ENCODE measurements at places on chromosomes 1 and 21.

DNA sequence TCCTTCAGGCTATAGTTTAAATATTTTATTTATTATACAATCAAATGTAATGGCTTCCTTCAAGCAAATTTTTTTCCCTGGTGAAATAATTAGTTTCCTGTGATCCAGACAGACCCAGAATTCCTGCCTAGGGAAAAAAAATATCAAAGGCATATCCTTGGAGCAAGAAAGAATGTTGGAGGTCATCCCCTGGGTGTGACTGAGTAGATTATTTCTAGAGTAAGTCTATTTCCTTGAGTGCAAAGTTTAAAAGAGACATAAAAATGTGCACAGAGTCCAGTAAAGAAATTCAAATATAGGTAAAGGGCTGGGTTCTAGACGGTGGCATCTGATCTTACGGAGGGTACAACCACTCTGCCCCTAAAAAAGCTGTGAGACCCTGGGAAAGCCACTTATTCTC lies 32.2 kb upstream of the SAMD13 start:
- DNase-seq, result no peak

- DNase-seq, result no peak
Measured at GRCh38 chr1:156021093-156021428, 310 bp upstream of the SSR2 start.

DNA sequence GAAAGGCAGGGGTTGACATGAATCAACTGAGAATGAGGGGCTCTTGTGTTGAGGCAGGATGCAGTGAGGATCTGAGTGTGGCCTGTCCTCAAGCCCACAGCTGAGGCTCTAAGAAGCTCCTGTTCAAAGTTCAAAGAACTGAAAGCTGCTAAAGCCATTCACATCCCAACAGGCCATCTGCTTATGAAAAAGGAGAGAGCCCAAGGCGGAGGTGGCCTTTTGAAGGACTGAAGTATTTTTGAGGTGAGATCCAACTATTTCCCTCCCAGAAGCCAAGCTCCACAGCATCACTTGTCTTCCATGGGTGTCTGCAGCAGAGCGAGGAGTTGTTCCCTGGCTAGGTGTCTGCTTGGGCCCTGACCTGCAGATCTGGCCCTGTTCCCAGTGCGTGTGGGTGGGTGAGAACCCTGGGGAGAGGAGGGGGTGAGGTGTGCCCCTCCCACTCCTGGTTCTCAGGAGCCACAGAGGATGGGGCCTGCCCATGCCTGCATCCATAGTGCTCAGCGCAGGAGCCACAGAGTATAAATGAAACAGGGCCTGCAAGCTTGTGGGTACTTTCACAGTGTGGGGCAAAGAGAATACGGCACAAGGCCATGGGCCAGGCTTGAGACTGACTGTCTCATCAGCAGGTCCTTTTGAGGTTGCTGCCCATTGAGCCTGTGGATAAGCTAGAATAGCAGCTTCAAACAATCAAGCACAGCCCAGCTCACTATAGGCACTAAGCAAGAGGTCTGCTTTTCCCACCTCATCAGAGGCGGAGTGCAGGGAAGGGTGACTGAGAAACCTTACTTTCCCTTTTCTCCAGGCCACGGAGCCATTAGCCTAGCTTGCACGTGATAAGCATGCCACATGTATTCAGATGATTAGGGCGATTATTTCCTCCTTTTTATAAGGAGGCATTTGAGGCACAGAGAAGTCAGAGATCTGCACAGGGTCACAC lies 15.7 kb downstream of the REG4 start:
- no peak for DNase-seq

DNA sequence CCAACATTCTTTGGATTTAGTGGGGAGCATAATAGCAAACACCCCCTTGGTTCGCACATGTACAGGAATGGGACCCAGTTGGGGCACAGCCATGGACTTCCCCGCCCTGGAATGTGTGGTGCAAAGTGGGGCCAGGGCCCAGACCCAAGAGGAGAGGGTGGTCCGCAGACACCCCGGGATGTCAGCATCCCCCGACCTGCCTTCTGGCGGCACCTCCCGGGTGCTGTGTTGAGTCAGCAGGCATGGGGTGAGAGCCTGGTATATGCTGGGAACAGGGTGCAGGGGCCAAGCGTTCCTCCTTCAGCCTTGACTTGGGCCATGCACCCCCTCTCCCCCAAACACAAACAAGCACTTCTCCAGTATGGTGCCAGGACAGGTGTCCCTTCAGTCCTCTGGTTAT lies 21.8 kb downstream of the UQCRHL start:
- no peak for DNase-seq

DNA sequence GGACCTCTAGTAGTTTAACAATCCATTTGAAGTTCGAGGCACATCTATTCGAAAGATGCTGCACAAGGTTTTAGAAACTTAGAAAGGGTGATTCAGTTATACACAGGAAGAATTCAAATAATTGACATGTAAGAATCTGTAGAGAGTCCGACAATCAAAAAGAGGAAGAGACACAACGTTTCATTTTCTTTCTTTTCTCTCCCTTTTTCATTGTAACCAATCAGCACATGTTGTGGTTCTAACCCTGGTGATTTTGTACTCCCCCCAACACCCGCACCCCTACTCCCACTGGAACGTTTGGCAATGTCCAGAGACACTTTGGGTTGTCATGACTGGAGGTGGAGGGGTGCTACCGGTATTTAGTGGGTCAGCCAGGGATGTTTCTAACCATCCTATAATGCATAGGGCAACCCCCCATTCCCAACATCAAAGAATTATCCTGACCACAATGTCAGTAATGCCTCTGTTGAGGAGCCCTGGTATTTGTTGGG lies 4.9 kb downstream of the TGFB2 start:
- no peak for DNase-seq

DNA sequence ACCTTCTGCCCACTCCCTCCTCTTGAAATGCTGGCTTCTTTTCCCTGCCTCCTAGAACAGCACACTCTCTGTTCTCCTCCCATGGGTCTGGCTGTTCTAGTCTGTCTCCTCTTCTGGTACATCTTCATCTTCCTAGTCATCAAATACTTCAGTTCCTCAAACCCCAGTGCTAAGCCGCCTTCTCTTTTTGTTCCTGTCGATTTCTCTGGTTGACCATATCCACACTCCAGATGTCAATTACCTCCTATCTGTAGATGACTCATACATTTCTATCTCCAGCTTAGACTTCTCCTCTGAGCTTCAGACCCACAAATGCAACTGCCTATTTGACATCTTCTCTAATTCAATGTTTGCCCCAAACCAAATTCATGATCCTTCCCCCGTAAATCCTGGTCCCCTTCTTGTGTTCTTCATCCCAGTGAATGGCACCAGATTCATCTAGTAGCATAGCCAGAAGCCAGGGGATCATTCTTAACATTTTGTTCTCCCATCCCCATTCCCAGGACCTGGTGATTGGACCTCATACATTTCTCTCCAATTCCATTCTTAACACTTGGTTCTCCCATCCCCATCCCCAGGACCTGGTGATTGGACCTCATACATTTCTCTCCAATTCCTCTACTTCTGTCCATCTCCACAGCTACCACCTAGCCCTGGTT lies 35.9 kb downstream of the USP24 start:
- no peak for DNase-seq

- no peak for DNase-seq
Measured at GRCh38 chr1:15352128-15352957, 57.3 kb upstream of the EFHD2 start.

DNA sequence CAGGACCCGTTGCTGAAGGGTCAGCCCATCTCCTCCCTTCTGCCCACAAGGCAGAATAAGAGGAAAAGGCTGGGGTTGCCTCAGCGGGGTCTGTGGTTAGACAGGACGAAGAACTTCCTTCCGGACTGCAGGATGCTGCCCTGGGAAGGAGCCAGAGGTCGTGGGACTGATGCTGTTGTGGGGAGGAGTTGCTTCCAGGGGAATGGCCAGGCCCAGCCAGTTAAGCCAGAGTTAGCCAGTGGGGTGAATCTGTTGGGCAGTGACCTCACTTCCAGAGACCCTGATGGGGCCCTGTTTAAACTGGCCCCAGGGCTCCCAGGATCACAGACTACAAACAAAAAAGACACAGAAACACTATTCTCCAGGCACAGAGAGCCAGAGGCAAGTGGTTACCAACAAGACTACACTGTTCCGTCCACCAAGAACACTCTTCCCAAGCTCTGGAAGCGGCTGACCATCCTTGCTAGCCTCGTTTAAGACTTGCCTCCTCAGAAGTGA lies 13.0 kb downstream of the FAM229A start:
- no peak for DNase-seq

DNA sequence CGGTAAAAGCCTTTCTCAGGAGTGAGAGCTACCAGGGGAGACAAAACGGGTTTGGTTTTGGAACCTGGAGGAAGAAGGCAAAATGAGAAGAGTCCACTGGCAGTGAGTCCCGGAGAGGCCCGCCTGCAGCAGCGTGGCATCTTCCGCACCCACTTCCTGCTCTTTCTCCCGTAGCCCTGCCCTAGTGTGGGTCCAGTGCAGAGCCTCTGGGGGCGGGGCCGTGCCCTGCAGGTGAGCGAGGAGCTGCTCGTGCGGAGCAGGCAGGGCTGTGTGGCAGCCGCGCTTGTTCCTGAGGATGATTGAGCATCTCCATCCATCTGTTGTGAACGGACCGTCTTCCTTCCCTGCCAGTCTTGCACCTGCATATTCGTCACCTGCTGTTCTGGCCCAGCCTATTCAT lies 66.5 kb downstream of the PEX14 start:
- DNase-seq, result no peak

GRCh38 chr21:45849651-45850050 lies 131.9 kb upstream of the COL6A1 start:
- peak; percentile 3 for DNase-seq

DNA sequence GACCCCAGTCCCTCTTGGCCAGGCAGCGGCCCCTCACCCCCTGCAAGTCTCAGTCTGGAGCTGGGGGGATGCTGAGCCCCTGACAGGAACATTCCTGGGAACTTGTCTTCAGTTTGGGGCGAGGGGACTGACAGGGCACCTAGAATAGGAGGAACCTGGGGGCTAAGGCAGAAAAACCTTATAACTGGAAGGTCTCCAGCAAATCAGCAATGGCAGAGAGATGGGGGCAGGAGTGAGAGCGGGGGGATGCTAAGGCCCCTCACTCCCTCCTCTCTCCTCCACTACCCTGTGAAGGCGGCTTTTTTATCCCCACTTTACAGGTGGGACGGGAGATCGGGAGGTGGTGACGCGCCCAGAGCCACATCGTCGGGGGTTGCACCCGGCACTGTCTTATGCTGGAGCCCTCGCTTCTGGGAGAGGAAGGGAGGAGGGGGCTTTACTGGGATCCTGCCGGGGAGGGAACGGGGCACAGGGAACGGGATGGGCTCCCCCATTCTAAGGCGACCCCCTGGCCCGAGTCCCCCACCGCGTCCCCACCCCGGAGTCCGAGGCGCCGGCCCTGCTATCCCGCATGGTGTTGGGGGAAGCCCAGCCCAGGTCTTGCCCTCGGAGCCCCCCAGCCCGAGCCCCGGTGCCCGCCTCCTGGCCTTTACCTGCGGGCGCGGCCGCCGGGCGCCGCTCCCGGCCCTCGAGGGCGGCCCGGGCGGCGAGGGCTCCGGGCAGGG lies 456 bp downstream of the COL8A2 start:
- DNase-seq, result no peak

DNA sequence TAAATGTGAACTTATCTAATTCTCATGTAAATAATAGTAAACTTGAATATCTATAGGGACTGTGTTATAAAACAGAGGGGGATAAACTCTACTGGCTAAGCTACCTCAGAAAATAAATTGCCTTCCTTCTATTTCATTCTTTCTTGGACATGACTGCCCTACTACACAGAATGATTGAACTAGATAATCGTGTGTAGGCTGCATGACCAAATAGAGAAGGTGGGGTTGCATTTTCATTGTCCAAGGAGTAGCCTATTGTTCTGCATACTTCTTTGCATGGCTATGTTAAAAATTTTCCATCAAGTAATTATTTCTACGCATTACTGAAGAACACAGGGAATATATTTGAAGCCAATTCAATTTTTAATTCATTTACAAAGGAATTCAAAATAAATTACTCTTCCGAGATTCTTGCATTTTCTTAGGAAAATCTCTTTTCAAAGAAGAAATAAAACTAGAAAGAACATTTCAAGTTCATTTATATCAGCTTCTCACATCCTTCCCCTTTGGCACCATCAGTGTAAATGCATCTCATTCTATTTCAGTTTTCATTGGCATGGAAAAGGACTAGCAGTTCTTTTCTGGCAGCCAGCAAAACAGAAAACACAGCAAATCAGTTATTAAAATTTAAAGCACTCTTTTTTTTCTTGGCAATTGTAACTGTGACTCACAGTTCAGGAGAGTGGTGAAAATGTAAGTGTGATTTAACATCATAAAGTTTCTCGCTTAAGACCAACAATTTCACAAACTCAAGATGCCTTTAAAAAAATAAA lies 714.7 kb downstream of the NCAM2 start:
- DNase-seq, result no peak

GRCh38 chr21:22597660-22598255 lies 1599.5 kb downstream of the NCAM2 start:
- DNase-seq, result no peak

DNA sequence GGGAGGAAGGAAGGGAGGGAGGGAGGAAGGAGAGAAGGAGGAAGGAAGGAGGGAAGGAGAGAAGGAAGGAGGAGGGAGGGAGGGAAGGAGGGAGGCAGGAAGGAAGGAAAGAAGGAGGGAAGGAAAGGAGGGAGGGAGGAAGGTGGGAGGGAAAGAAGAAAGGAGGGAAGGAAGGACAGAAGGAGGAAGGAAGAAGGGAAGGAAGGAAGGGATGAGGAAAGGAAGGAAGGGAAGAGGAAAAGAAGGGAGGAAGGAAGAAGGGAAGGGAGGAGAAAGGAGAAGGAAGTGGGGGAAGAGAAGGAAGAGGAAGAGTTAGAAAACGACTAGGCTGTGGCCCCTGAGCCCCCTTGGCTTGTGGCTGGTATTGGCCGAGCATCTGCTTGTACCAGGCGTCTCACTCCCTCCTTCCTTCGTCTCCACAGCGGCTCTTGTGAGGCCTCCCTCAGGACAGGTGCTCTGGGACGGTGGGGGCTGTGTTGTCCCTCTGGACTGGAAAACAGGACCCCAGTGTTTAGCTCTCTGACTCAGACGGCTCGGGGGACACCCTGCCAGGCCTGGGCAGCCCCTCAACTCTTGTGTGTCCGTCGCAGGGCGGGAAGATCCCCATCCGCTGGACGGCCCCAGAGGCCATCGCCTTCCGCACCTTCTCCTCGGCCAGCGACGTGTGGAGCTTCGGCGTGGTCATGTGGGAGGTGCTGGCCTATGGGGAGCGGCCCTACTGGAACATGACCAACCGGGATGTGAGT lies 36.2 kb upstream of the C1QA start:
- no peak for DNase-seq

- DNase-seq, result no peak
Measured at GRCh38 chr1:35777109-35777508, 7.3 kb upstream of the CLSPN start.

GRCh38 chr1:219149009-219149577 lies 24.6 kb upstream of the LYPLAL1 start:
- no peak for DNase-seq

- DNase-seq, result no peak
Measured at GRCh38 chr21:36765229-36765628, 66.3 kb downstream of the SIM2 start.

GRCh38 chr21:33546086-33546485 lies 3.2 kb downstream of the SON start:
- DNase-seq, result no peak

GRCh38 chr1:100397681-100398080 lies 45.4 kb downstream of the CDC14A start:
- DNase-seq, result no peak

Measured in activated CD4-positive, CD25-positive, alpha-beta regulatory T cell treated with anti-CD3 and anti-CD28 coated beads, Interleukin-2, amount 50 U/mL, for 72 hours (primary cell).